Left ventricle myocardium superior (tissue), 1 donor: ENCODE measurements at places on chromosomes 6 and 20.
A peak's percentile ranks its signal among the peaks of the same experiment; 100 is the strongest.

- DNase-seq, result no peak
Measured at GRCh38 chr6:35410131-35410530, 42.0 kb upstream of the FANCE start.

DNA sequence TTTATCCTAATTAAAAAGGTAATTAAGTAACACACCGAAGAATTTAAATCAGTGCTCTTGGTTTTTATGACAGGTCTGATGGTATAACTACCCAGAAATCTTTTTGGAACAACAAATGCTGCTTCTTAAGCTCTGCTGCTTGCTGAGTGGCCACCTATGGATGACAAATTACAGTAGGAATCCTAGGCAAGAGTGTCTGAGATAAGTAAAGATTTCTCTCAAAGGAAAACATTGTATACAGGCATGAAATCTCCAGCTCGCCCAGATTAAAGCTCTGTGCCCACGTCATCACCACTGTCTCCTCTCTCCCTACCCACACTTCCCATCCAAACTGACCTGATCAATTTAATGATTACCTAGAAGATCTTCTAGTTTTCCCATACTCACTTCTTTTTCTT lies 1083.0 kb upstream of the MAP3K7 start:
- DNase-seq, result no peak

- DNase-seq, result peak; percentile 32
Measured at GRCh38 chr6:12602951-12603672, 113.5 kb upstream of the PHACTR1 start.

DNA sequence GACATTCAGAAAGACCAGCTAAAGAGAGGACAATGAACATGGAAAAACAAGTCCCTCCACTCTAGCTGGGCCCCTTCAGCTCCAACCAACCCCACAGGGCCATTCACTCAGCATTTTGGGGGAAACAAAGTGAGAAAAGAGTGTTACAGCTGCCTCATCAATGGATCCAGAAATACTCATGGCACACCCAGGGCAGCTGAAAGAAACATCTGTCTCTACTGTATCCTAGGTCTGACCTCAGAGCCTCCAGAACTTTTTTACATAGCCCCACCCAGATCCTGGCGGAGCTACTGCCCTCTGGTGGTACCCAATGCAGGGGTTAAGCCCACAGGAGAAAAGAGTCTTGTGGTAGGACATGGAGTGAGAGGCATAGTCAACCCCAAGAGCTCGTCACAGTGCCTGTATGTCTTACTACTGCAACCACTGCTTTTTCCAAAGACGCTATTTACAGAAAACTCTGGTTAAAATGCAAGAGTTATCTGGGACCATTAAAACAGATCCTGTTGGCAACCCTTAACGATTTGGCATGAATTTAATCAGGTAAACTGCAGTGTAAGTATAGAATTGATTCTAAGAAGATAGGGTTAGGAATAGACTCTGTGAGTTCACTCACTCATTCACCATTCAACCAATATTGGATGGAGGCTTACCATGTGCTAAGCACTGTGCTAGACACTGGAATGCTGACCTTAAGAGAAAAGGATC lies 37.4 kb upstream of the FAM83C start:
- DNase-seq, result no peak

- DNase-seq, result peak; percentile 40
Measured at GRCh38 chr6:45445749-45446549, 68.2 kb upstream of the SUPT3H start.

GRCh38 chr20:59123011-59123677 lies 40.5 kb upstream of the ZNF831 start:
- DNase-seq, result no peak

DNA sequence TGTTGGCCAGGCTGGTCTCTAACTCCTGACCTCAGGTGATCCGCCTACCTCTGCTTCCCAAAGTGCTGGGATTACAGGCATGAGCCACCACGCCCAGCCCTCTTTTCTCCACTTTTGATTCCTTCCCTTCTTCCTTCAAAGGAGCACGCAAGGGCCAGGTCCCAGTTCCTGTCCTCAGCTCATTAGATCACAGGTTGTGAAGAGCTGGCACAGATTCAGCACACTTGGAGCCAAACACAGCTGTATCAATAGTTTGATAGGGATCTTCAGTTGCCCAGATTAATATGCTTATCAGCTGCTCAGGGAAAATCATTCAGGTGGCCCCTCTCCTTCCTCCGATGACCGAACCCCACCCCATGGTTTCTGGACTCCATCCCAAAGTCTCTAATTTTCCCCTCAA lies 14.4 kb upstream of the SLC22A23 start:
- no peak for DNase-seq

- no peak for DNase-seq
Measured at GRCh38 chr20:61042506-61043385, 209.3 kb upstream of the CDH4 start.

- DNase-seq, result no peak
Measured at GRCh38 chr6:72421387-72421786, 200.5 kb upstream of the KCNQ5 start.
